ENCODE measurements at places on chromosomes 12 and 14.
A peak's percentile ranks its signal among the peaks of the same experiment; 100 is the strongest.

DNA sequence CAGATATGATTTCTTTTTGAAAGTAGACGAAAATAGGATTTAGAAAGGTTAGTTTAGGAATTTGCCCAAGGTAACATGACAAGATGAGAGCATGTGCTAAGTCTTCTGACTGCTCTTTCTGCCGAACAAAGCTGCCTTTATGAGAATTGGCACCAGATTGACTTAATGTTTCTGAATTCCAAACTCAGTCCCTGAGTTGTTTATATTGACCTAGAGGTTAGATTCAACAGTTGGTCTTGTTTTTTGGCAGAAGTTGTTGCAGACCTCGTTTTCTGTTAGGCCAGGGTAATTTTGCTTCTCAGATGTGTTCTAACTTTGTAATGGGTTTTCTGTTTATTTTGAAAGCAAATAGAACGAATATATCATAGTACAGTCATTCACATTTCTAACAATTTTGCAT lies 61.5 kb upstream of the LRTM2 start:
- DNase-seq = no peak

GRCh38 chr12:110750784-110751461 lies 8.2 kb upstream of the PPP1CC start:
- no peak for DNase-seq

DNA sequence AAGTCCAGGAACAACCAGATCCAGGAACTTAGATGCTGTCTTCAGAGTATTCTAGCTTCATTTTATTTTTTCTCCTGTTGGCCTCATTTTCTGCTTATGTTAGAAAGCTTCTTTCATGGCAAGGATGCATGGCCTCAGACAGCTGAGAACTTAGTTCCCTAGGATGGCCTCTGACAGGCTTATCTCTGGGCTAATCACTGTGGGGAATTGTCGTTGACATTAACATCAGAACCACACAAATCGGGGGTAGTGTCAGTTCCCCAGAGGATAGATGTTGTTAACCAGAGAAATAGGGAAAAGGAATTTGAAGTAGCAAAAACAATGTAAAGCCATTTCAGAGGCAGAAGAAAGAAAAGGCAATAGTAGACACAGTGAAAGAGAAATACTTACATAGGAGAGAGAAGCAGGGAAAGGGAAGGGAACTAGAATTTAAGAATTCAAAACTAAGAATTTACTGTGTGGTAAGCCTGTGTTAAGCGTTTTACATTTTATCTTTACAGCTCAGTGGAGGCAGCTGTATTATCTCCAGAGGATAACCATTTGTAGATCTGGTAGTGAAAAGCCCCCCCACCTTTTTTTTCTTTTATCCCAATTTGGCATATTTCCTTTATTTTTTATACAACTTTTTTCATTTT lies 21.8 kb downstream of the FUT8 start:
- no peak for DNase-seq

GRCh38 chr14:22998329-22999012 lies 11.5 kb downstream of the C14orf93 start:
- DNase-seq = no peak

DNA sequence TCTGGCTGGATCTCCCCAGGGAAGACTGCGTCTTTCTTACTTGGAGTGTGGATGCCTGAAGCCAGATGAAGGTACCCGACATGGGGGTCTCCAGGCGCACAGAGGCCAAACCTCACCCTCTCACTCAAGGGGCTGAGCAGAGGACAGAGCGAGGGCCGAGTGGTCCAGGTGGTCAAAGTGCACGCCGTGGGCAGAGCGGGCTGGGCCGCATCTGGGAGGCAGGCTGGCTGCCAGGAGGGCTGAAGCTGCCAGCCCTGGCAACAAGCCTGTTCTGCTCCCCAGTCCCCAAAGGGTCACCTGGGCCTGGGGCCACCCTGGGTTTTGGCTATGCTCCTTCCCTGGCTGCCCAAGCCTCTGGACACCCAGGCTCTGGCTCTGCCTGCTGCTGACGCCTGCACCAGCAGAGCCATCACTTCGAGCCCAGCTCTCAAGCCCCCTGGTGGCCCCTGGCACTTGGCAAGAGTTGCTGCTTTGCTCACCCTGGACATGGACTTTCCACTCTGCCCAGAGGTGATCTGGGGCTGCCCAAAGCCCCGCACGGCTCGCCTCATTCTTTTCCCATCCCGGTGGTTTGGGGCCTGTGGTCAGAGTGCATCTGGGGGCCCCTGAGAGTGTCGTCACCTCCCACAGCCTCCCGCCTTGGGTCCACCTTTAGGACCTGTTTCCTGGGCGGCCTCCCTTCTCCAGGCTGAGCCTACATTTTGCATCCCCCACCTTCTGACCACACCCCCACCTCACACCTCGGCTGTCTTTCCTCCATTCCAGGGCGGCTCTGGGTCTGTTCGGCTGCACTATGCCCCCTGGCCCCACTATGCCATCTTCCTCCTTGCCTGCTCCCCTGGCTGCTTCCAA lies 2.8 kb downstream of the ADSS1 start:
- no peak for DNase-seq

DNA sequence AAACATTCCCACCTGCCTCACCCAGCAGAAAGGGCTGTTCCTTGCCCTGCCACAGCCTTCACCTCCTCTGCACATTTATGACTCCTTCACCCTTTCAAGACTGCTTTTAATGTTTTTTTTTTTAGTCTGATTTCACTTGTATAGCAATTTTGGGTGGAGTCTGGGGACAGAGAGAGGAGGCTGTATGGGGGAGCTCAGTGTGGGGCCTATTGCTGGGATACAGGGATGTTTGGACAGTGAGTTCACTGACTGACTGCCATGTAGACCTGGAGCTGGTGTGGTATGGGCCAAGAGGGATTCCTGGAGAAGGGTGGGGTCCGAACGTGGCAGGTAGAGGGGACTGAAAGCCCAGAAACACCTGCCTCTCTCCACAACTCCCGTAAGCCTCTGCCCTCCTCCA lies 1.9 kb upstream of the KRT85 start:
- DNase-seq = no peak

- DNase-seq = no peak
Measured at GRCh38 chr14:77469539-77469938, 11.6 kb downstream of the AHSA1 start.

DNA sequence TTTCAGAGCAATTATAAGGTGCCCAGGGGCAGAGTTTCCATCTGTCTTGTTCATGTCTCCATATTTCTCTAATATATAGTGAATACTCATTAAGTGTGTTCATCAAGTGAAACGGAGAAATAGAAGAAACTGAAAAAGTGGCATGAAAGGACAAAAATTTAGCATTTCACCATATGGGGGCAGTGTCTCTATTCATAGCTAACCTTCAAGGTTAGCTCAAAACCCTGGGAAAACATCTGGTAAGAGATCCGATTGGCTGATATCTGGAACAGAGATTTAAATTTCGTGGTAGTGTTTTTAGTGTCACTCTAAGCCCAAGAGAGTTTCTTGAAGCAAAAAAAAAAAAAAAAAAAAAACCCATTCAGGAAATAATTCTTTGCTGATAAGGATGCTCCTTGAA lies 367.5 kb downstream of the DAD1 start:
- DNase-seq = peak; percentile 43

GRCh38 chr14:72318648-72319047 lies 386.4 kb downstream of the RGS6 start:
- DNase-seq = no peak

DNA sequence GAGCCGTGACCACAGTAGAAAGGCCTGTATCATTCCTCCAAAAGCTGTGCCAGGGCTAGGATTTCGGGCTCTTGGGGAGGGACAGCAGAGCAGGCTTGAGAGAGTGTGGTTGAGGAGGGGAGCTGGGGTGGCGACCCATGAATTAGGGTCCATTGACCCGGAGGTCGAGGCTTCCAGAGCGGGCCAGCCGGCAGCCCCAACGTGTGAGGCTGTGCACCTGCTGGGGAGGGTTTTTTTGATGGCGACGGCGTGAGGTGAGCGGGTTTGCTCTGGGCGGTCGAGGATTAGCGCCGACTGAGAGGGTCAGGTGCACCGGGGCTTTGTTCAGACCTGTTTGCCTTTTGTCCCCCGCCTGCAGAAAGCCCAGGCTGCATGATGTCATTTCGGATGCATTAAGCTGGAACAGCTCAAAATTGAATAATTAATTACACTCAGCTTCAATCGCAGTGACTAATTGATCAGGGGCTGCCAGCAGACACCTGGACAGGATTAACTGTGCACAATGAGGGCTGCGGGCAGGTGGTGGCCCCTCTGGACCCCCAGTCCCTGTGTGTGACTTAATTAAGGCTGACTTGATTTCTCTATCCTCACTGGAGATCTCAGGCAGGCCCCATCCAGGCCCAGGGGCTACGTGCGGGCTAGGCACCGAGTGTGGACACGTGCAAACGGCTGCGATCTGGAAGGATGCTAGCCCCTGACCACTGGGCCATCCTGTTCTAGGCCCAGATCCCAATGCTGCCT lies 42.1 kb upstream of the MEG3 start:
- DNase-seq = no peak

DNA sequence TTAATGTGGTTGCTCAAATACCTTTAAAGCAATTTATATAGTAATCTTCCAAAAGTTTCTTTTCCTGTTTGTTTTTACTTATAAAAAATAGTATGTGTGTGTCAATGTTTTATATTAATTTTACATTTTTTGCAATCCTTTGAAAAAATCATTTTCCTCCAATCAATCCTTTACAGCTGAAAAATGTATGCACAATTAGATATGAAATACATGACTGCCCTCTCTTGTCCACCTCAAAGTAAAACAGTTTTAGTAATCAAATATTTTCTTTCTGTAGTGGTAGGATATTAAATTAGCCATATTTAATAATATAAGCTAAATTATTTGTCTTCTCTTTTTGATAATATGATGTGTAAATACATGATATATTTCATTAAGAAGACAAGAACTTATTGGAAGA lies 269.9 kb downstream of the ADAMTS20 start:
- no peak for DNase-seq

DNA sequence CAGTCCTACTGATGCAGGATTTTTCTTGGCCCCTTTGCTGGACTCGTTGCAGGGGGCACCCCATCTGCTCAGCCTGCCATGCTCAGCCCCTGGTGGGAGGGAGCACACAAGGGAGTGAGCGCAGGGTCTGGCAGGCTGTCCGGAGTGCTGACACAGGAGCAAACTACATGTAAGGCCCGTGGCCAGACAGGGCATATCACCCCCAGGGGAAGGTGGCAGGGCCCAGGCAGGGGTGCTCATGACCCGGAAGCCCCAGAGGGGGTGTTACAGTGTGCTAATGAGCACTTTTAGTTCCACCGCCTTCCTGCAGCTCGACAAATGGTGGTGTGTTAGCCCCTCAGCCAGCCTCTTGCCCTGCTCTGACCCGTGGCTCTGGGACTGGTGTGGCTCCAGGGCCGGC lies 645.6 kb upstream of the TMEM132C start:
- DNase-seq = no peak

- no peak for DNase-seq
Measured at GRCh38 chr14:23640524-23641141, 4.5 kb downstream of the DHRS2 start.

- DNase-seq = no peak
Measured at GRCh38 chr12:93990832-93991803, 157.3 kb upstream of the PLXNC1 start.

DNA sequence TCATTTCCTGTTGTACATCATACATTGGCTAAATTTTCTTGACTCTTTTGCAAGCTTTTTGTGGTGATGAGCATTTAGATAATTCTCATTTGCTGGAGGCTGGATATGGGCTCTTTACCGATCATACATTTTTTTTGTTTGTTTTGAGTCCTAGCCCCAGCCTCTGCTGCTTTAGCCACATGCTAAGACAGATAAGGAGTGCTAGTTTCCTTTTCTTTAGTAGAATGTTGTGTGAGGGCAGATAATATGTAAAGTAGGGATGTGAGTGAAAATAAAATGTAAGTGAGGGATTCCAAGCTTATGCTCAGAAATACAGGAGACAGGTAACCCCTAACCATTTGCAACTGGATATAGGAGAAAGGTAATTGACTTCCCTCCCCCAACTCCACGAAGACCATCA lies 405.7 kb downstream of the TRHDE start:
- no peak for DNase-seq

DNA sequence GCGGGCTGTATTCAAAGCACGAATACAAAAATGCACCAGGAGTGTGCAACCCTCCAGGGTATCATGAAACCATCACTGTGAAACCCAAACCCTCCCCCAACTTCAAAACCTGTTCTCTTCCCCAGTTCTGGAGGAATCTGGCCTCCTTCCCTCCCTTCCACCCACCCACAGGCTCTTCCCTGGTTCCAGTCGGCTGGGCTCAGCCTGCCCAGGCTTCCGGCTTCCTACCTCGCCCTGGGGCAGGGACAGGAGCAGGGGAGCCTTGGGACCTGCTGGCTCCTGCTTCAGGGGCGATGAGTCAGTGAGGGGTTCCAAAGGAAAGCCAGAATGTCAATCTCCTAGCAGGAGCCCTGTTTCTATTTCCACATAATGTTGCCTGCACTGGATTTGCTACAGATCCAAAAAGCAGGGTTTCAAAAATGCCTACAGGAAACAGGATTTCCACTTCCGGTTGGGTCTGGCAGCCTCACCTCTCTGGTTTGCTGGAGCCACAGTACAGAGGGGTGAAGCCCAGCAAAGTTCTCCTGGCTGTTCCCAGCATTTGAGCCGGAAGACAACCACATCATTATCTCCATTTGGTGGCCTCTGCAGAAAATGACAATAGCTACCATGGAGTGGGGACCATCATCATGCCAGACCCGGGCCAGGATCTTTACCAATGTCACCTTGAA lies 278.3 kb downstream of the DPF3 start:
- no peak for DNase-seq

DNA sequence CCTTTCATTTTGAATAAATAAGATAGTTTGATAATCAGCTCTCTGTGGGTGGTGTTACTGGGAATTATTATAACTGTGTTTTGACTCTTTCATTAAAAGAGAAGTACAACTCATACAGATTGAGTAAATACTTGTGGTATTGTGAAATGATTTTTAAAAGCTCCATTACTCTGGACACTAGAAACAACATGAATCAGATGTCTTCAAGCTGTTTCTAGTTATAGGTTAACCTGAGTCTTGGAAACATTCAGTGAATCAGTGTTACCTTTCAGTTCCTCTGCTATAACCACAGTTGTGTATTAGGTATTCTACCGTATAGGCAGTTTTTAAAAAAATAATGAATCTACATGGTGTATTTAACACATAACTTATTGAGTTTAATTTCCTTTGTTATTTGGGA lies 128.4 kb upstream of the SSTR1 start:
- DNase-seq = no peak

GRCh38 chr12:105554223-105554678 lies 223.8 kb downstream of the C12orf75 start:
- DNase-seq = no peak

- no peak for DNase-seq
Measured at GRCh38 chr12:53427905-53428594, 4.4 kb downstream of the AMHR2 start.

DNA sequence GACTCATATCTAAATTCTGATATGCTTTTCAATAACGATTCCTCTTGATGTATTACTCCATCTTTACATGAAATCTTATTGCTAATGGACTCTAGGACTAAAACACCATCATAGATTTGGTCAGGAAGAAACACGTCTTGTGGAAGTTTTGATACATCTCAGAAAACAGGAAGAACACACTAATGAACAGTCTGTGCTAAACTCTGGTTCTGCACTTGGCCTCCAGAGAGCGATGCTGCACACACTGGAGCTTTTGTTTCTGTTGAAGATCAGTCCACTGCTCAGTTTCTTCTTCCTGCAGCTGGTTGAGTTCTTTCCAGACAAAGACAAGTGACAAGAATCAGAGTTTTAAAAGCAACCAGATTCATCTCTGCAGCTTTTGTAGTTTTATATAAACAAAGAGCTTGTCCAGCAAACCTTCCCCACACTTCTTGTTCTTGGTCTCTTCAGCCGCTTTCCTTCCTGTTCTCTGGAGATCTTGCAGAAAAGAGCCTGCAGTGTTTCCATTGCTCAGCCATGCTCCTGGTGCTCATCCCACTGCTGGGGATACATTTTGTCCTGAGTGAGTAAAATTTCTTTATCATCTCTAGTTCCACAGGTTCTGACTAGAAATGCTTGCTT lies 229.1 kb upstream of the OR4E1 start:
- DNase-seq = peak; percentile 47
